Pancreas (tissue), 10 donors: ENCODE measurements at places on chromosomes 11 and 22. TPM values are rescaled to one million over a fixed set of nuclear protein-coding genes. Genes with fewer than 3 reads are reported as not detected.

- H3K36me3 ChIP-seq = no peaks in the 10 kb centered on the region
- H3K27ac ChIP-seq = no peak overlapping the region
- no peak for DNase-seq
- H3K4me3 ChIP-seq = no peak overlapping the region
- H3K27me3 ChIP-seq = no peaks in the 10 kb centered on the region
- no peaks in the 10 kb centered on the region for H3K4me1 ChIP-seq
Measured at GRCh38 chr22:49717322-49717919, 110.3 kb downstream of the BRD1 start.

DNA sequence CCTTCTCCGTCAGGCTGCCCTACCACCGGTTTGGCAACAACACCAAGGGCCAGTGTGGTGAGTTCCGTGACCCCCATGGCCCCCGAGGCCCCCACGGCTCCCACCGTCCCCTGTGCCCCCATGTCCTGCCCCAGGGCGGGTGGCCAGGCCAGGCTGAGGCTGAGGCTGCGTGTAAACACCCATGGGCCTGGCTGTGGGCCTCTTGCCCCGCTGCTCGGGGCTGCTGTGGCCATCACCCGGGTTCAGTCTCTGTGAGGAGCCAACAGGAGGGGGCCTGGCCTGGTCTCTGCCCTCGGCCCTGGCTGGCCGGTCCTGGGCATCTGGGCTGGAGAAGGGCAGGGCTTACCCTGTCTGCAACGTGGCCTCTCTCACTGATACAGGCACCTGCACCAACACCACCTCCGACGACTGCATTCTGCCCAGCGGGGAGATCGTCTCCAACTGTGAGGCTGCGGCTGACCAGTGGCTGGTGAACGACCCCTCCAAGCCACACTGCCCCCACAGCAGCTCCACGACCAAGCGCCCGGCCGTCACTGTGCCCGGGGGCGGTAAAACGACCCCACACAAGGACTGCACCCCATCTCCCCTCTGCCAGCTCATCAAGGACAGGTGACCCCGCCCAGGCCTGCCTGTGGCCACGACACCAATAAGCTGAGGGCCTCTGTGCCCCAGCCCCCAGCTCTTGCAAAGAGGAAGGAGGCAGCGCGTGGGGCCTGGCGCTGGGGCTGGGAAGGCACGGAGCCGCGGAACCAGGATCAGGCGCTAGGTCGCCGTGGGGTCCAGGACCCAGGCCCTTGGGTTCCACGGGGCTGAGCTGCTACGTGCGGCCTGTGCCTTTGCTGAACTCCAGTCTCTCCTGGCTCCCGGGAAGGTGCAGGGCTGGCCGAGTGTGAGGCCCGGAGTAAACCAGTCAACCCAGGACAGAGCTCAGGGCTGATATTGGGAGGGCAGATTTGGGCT, 29.0 kb downstream of the MUC2 start:
- H3K36me3 ChIP-seq = no peaks in the 10 kb centered on the region
- no peak overlapping the region for H3K4me3 ChIP-seq
- H3K27ac ChIP-seq = no peak overlapping the region
- no peaks in the 10 kb centered on the region for H3K4me1 ChIP-seq
- peak; percentile 22 for DNase-seq

GRCh38 chr11:107549253-107549953, 16.1 kb downstream of the ALKBH8 start:
- H3K27me3 ChIP-seq = no peaks in the 10 kb centered on the region
- H3K4me3 ChIP-seq = no peak overlapping the region
- DNase-seq = no peak
- no peaks in the 10 kb centered on the region for H3K36me3 ChIP-seq

DNA sequence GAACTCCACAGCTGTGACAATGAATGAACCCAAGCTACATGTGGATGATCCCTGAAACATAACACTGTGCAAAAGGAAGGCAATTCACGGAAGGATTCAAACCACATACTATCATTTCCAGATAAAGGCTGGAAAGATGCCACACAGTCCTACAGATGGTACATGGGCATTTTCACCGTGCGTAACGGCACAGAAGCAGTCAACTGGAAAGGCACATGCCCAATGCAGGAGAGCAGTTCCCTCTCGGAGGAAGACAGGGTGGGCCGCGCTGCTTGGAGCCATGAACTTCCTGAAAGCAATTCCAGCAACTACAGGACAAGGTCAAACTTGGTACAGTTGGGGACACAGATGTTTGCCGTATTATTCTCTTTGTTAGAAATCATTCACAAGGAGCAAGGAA, 103.7 kb downstream of the SHANK2 start:
- H3K27me3 ChIP-seq = no peaks in the 10 kb centered on the region
- H3K4me1 ChIP-seq = peaks cover 6% of the 10 kb centered on the region
- no peak overlapping the region for H3K27ac ChIP-seq
- DNase-seq = no peak
- H3K4me3 ChIP-seq = no peak overlapping the region

GRCh38 chr22:37036655-37037377, 14.7 kb upstream of the KCTD17 start:
- DNase-seq = no peak
- no peak overlapping the region for H3K27ac ChIP-seq
- H3K27me3 ChIP-seq = no peaks in the 10 kb centered on the region
- H3K36me3 ChIP-seq = no peaks in the 10 kb centered on the region

DNA sequence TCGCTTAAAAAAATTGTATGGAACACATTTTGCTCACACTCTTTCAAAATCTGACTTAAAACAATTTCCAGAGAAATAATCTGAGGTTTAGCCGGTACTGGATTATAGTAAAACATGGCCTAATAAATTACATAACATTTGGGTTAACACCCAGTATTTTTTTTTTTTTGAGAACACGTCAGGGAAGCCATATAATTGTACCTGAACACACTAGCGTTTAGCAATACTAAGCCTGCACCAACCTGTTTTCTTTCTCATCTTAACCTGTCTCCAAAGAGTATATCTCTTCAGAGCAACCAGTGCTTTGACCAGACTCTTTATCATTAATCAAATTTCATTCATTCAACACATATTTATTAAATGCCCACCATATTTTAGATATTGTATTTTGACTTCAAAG, 2.0 kb upstream of the POGLUT3 start:
- DNase-seq = no peak
- no peak overlapping the region for H3K27ac ChIP-seq
- peaks cover 11% of the 10 kb centered on the region for H3K4me1 ChIP-seq
- H3K36me3 ChIP-seq = no peaks in the 10 kb centered on the region
- no peaks in the 10 kb centered on the region for H3K27me3 ChIP-seq
- H3K4me3 ChIP-seq = no peak overlapping the region

Gene OR4C12
- total RNA-seq = not detected

Gene LTO1
- 12.0 TPM for total RNA-seq

Gene ROBO4
- 4.3 TPM for total RNA-seq

Gene LMO1
- 0.34 TPM for total RNA-seq
